ENCODE measurements at places on chromosomes 3 and 15.

DNA sequence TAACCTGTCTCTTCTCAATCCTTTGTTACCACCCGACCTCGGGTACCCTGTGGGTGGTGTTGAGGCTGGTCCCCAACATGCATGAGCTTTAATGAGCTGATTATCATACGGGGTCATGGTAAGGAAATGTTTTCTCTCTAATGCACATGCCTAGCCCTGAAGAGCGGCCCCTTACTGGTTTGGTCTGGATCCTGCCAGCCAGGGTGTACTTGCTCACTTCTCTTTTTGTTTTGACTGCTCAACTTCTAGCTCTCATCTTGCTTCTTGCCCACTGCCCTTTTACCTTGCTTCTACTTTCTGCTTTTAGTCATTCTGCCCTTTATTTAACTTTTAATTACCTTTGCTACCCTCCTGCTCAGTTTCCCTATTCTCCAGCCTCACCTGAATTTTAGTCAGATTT lies 44.3 kb upstream of the ACAD9 start:
- no peak for DNase-seq

DNA sequence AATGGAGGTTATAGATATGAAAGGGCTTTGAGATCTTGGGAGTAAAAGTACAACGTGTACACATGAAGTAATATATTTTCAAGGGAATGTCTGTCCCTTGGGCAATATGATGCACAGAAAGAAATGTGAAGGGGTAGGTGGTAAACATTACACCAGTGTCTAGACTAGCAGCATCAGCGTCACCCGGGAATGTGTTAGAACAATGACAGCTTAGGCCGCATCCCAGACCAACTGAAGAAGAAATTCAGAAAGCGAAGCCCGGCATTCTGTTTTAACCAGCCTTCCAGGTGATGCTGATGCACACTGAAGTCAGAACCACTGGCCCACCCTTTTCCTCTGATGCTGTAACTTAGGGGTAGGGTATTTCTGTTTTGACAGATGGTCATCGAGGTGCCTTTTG lies 6.3 kb downstream of the INAFM2 start:
- no peak for DNase-seq

DNA sequence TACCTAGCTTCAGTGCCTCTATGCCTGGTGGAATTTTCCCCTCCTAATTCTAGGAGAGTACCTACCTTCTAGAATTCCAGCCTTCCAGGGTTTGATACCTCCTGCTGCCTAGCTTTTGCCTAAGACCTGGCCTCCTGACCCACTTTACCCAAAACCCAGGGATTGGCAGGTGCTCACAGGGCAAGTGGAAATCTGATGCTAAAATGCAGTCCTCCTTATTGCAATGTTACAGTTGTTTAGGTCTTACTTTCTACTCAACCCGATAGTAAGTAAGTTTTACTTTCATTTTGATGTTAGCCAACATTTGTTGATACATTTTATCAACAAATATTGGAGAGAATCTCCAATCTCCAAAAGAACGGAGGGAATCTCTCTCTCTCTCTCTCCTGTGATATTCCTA lies 275.9 kb downstream of the DOCK3 start:
- DNase-seq, result no peak

- DNase-seq, result no peak
Measured at GRCh38 chr15:38941399-38941953, 376.9 kb upstream of the RASGRP1 start.

DNA sequence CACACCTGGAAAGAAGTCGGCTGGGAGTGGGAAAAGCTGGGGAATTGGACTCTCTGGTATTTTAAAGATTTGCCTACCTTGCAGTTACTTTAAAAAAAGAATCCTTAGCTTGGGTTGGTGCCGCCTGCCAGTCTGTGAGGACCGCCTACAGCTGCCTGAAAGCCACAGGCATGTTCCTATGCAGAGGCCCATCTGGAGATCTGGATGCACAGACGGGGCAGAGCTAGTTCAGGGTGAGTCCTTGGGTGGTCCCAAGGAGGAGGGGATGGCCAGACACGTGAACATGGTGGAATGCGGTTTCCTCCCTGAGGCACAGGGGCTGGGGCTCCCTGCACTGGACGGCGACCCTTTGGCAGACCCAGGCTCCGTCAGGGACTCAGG lies 113.2 kb upstream of the IQSEC1 start:
- no peak for DNase-seq

DNA sequence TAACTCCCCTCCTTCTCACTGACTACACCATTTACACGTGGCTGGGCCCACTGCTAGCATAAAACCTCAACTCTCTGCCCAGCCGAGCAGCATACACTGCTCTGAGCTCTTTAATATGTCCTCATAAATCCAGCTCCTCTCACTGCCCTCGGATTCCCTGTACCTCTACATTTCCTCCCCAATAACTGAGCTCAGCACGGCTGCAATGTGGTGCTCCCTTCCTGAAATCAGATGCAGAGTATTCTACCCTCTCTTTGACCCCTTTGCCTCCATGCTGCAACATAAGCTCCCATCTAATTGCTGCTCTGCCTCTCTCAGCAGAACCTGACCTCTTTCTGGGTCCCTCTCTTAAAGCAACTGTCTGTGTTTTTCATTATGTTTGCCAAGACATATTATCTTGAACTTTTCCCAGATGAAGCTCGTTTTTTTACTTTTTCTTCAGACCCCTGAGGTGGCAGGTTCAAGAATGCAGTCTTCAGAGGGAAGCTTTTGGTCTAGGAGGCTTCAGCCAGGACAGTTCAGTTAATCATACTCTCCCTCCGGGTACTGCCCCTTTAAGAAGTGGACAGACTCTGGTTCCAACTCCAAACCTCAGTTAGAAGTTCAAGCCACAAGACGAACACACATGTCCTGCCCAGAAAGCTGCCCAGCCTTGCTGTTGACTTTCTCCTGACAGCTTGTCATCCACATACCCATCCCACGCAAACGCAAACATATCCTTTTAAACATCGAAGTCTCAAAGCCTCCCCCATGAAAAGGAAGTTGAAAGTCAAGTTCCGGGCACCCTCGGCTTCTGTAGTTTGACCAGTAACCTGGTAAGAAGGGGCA lies 81.1 kb upstream of the NEO1 start:
- no peak for DNase-seq

DNA sequence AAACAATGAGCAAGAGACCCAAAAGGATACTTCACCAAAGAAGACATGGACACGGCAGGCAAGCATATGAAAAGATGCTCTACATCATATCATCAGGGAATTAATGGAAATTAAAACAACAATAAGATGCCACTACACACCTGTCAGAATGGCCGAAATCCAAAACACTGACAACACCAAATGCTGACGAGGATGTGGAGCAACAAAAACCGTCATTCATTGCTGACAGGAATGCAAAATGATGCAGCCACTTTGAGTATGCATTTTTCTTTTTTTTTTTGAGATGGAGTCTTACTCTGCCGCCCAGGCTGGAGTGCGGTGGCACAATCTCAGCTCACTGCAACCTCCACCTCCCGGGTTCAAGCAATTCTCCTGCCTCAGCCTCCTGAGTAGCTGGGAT lies 19.0 kb downstream of the EDC3 start:
- DNase-seq, result no peak

DNA sequence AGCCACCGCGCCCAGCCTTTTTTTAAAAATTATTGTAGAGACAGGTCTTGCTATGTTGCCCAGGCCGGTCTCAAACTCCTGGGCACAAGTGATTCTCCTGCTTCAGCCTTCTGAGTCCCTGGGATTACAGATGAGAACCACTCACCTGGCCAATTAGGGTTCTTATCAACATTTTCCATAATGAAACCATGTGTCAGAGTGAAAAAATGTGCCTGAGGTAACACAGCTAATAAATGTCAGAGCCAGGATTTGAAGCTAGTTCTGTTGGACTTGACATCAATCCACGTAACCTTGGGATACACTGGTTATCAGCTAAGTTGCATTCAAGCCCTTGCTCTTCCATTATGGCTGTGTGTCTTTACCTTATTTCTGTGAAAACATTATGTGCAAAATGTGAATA lies 29.1 kb downstream of the CHST14 start:
- DNase-seq, result no peak

DNA sequence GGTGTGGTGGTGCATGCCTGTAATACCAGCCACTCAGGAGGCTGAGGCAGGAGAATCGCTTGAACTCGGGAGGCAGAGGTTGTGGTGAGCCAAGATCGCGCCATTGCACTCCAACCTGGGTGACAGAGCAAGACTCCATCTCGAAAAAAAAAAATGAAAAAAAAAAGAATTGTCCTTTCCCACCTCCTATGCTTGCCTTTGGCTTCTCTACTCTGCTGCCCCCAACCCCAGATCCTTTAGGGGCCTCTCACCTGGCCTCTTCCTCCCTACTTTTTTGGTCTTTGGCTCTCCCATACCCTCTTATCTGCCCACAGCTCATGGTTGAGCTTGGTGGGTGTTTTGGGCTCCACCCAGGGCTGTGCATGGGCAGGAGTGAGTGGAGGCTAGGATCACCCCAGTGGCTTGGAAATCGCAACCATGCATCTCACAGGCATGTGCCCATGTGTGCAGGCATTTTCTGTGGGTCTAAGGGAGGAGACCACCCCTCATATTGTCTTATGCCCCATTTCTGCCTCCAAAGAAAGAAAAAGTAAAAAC lies 2.1 kb upstream of the SHISA5 start:
- DNase-seq, result no peak

- DNase-seq, result no peak
Measured at GRCh38 chr3:195597229-195597628, 13.5 kb upstream of the APOD start.

DNA sequence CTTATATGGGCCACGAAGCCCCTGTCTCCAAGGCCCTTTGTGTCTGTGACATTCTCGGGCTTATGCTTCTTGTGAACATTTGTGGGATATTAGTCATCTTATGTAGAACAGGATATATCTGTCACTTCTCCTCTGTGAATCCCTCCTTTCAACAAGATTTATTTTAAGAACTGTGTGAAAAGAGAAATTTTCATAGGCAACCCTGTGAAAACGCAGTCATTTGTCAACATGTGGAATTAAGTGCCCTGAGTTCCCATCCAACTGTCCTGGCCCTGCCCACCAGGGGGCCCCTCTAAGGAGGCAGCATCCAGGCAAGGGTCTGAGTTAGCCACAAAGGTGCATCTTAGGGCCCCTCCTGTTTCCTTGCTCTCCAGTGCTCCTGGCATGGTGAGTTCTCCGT lies 76.8 kb upstream of the CHRNA7 start:
- no peak for DNase-seq

DNA sequence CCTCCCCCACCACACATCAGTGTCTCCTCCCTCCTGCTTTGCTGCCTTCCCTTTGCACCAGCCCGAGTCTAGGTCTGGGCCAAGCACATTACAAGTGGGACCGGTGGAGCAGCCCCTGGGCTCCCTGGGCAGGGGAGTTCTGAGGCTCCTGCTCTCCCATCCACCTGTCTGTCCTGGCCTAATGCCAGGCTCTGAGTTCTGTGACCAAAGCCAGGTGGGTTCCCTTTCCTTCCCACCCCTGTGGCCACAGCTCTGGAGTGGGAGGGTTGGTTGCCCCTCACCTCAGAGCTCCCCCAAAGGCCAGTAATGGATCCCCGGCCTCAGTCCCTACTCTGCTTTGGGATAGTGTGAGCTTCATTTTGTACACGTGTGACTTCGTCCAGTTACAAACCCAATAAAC lies 2.3 kb upstream of the ABCF3 start:
- no peak for DNase-seq

- peak; percentile 6 for DNase-seq
Measured at GRCh38 chr3:141913150-141913811, 36.8 kb downstream of the ATP1B3 start.

DNA sequence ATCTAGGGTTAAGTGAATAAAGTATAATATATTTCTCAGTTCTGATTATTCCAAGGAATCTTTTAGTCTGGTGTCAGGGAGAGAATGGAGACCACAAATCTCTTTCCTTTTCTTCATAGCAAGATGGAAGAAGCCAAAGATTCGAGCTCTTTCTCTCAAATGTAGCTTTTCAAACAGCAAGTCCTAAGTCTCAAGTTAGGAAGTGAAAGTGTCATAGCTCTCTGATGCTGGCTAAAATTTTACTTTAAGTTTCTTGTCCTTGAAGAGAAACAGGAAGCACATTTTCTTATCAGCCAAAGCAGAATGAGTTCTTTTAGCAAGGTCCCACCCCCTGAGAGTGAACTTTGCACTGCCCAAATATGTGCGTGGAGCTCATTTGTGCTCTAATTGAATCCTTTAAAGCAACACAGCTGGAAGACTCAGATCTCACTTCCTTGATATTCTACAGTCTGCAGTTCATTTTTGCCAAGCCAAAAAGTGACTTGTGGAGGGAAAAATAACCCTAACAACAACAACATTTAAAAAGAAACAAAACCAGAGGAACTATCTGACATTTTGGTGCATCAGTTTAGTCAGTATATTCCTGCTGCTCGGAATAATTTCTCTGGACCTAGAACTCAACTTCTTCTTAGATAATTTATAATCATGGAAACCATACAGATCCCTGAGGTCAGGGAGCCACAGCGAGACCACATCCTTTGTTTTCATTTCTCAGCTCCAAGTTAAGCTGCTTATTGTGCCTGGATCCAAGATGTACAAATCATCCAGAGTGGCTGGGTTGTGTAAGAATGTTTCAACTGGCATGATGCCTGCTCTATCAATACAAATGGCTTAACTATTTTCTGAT lies 238.7 kb upstream of the P2RY1 start:
- no peak for DNase-seq

- DNase-seq, result no peak
Measured at GRCh38 chr3:123444744-123445143, 4.1 kb downstream of the ADCY5 start.

DNA sequence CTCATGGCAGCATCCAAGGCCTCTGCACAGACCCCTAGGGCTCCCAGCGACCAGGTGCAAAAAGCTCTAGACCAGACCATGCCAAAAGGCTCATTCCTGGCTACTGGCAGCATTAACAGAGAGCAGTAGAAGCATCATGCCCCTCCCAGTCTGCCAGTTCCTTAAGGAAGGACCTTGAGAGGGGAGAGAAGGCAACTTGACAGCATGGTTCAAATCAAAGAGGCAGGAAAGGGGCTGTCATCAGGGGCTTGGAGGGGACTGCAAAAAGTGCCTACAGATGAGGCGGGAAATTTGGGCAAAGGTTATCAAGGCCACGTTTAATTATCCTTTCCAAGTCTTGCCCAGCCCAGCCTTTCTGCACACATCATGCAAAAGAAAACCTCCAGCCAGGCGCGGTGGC lies 64.7 kb downstream of the SSUH2 start:
- DNase-seq, result no peak

DNA sequence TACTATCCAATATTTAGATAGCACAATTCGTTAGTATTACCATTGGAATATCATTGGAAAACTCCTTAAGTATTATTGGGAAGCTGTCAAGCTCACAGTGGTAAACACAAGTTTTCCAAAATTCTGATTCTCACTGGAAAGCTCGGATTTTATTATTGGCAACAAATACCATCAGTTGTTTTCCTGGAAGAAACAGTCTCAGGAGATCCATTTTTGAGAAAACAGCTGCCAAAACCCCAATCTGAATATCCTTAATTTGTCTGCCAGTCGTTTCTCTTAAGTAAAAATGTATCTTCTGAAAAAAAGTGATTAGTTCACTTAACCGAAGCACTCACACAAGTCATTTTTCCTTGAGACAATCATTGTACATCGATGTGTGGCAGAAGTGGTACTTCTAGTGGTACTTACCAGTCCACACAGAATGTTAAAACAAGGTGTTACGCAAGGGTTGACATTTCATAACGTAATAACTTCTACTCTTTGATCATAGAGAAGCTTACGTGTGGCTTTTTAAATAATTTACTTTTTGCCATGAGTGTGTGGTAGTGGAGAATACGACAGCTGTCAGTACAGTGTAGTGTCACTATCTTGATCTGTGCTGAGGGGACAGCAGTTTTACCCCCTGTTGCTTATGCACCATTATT lies 74.9 kb downstream of the FAM43A start:
- DNase-seq, result no peak

GRCh38 chr3:112767177-112767576 lies 79.5 kb downstream of the CD200R1L start:
- no peak for DNase-seq

- no peak for DNase-seq
Measured at GRCh38 chr3:75737831-75738493, 47.4 kb downstream of the ZNF717 start.

All from T-helper 22 cell (primary cell).